ENCODE measurements at places on chromosomes 12 and 14.
A peak's percentile ranks its signal among the peaks of the same experiment; 100 is the strongest.

DNA sequence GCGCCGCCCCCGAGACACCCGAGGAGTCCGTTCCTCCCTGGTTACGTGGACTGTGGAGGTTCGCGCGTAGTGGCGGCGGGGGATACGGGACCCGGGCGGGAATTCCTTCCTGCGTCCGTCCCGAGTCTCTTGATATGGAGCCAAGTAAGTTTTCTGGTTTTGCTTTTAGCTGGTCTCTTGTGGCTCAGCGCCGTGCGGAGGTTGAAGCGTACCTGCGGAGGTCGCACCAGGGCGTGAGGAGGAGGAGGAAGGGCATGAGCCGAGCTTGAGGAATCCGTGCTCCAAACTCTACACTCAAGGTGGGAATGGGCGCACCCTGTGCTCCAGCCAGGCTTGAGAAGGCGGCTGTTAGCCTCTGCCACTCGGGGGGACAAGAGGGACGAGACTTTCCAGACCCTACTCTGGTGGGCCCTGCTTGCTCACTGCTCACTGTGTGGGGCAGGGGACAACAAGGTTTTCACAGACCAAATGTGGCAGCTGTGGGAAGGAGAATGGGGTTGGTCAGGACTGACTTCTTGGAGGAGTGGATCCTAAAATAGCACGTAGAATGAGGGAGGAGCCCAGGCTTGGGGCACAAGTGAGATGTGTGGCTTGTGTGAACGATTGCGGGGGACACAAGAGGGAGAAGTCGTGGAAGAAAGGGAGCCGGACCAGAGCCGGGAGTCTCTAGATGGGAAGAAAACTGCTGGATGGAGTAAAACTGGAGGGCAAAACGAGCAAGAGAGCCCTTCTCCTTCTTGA, 577 bp downstream of the ATG101 start:
- no peak for DNase-seq

GRCh38 chr12:75155962-75156361, 53.7 kb downstream of the KCNC2 start:
- DNase-seq: no peak

DNA sequence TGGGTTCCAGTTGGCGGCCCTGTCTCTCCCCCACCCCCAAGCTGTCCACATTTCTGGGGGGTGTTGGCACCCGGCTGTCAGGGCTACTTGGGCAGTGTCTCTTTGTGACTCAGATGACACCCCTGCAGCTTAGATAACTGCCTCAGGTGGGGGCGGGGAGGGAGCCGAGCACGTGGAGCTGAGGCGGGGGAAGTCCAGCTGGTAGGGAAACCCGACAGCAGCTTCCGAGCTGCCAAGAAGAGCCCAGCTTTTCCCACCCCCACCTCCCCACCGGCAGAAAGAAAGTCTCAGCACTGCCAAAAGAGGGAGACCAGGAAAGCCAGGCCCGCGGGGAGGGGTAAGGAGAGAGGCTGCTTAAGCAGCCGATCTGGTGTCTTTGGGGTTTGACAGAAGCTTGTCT, 1.4 kb downstream of the LRTM2 start:
- DNase-seq: no peak

DNA sequence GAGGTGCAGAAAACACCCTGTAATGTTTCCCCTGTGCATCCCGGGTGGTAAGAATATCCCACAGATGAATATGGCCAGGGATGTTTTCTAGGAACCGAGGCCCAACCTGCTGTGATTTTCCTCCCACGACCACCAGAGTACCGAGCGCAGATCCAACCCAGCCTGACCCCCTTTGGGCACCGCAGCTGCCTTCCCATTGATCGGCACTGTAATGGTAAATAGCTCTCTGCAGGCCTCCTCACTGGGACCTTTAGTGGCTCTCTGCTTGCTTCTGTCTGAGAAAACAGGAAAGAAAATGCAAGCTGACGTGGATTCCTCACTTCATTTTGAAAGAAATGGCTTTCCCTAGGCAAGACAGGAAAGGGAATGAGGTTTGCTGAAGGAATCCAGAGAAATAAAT, 2.4 kb upstream of the RAB15 start:
- DNase-seq: no peak

DNA sequence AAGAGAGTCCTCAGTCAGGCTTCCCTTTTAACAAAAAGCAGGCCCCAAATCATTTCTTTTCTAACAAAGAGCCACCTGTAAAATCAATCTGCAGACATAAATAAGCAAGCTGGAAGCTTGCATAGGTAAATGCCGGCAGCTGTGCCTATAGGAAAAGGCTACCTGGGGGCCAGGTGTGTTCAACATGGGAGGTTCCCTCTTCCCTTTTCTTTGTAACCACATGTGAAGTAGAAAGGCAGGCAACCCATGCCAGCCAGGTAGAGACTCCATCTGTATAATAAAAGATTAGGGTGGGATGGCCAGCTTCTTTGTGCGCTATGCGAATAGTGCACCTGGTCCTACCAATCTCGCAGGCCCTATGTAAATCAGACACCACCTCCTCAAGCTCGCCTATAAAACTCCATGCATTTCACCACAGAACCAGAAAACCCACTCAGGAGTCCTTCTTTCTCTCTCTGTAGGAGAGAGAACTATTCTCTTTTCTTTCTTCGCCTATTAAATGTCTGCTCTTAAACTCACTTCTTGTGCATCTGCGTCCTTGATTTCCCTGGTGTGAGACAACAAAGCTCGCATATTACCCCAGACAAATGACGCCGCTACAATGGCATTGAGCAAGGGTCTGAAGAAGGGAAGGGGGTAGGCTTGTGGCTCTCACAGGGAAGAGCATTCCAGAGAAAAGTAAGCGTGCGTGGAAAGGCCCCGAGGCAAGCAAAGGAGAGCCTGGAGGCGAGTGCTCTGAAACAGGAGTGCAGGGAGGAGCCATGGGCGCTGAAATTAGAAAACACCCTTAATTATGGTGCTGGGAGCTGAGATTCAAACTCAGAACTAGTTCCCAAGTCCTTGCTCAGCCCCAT, 67.2 kb downstream of the TTC9 start:
- no peak for DNase-seq

- no peak for DNase-seq
Measured at GRCh38 chr12:108793756-108794441, 62.6 kb upstream of the CORO1C start.

- DNase-seq: peak; percentile 8
Measured at GRCh38 chr14:79833781-79834180, 377.5 kb downstream of the DIO2 start.

DNA sequence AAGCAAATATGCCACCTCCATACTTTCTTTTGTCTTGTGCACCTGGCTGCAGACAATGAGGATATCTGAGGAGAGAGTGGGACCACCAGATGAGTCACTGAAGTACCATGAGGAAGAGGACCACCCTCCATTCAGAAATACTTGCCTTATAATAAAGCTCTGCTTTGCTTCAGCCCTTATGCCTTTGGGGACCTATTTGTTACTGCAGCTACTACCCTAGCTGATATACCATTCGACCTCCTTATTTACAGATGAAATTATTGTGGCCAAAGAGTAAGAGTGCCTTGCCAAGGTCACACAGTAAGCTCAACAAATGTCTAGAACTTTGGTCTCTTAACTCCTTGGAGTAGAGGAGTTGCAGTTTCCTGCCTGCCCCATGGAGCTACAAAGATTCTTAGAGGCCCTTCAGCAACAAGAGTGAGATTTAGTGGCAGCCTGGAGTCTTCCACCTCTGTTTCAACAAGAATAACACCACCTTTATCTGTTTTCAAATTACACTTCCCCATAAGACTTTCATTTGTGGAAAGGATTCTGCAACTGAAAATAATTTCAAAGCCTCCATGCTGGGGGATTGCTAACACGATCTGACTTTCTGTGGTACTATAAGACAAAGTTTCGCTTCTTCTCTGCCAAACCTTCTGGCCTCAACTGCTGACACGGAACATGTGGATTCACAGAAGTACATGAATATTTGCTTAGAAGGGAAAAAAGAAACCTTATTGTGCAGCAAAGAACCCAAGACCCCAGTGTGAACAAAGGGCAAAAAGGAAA, 3.6 kb downstream of the CMKLR1 start:
- no peak for DNase-seq

DNA sequence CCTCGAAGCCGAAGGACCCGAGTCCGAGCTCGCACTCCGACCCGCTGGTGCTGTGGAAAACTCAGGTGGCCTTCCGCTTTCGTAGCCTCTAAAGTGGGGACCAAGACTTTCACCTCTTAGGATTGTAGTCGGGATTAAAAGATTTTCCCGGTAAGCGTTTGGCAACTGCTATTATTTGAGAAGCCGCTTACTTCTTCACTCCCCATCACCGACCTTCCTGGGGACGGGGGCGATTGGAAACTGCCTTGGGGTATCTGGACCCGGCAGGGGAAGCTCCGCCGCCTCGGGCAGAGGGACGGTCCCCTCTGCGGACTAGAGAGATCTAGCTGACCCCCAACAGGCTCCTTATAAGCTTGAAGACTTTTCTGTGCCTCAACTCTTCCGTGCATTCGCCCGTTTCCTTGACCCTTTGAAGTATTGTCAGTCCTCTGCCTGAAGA, 659 bp downstream of the TRAFD1 start:
- no peak for DNase-seq

GRCh38 chr12:13099066-13099843, 4.2 kb downstream of the GSG1 start:
- no peak for DNase-seq

GRCh38 chr12:7712841-7713442, 1.7 kb downstream of the DPPA3 start:
- DNase-seq: no peak

DNA sequence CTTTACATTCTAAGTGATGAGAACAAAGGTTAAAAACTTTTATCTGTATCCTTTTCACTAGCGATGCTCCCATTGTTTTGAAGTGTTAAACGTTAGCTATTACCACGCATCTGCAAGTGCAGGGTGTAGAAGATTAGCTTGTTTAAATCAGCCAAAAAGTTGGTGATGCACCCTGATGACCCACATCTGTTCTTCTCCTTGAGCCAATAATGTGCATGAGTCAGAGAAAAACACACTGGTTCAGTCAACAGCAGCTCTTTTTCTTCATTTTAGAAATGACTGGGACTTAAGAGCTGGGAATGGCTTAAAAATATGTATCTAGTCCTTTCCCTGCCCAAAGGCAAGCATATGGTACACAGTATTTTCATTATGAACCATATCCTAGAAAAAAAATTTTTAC, 323.5 kb upstream of the PDE3A start:
- DNase-seq: peak; percentile 39

DNA sequence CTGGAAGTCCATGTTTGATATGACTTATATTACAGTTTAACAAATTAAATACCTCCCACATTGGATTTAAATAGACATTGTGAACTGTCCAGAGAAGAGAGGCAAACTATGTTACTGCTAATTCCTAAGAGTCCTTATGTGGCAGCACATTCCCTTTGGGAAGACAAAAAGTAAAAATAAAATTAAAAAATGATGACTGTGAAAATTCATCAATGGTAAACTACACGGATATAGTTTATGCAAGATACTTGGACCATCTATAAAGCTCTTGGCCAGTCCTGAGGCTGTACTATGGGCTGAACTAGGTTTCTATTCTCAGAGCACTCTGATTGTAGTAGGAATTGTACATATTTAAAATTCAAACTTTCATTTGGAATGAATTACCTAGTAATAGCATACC, 206.4 kb downstream of the LRRK2 start:
- DNase-seq: no peak

GRCh38 chr14:93430315-93431035, at the start of gene UNC79:
UNC79 (plus strand) TSS chr14:93430939; CDS start chr14:93431030, 91 bp downstream.
- DNase-seq: no peak

DNA sequence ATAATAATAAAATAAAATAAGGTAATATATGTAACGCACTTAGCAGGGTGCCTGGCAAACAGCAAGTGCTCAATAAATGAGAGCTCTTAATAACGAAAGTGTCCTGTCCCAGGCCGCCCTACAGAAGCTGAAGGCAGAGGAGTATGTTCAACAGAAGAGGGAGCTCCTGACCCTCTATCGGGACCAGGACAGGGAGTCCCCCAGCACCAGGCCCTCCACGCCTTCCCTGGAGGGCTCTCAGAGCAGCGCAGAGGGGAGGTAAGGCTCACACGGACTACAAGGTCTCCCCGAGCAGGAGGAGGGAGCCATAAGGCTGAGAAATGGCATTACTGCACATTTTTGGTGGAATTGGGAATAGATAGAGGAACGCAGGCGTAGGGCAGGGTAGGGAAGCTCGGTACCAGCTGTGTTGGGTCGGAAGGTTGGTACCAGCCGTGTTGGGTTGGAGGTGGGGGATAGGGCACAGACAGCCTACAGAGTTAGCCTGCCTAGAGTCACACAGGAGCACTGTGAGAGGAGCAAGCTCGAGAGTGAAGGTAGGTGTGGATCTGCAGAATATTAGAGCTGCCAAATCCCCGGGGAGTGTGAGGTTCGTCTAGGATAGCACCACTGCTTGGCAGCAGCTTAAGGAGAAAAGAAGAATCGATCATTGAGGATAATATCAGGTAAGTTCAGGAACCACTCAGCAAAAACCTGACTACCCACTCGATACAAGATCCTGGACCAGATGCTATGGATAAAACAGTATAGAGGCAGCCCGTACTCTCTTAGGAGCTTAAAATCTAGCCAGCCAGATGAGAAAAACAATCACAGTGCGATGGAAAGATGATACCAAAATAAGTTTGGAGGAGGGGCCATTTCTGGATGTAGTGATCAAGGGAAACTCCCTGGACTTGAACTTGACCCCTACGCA, 15.3 kb downstream of the TNFRSF1A start:
- peak; percentile 52 for DNase-seq

GRCh38 chr14:35374263-35374712, 30.3 kb downstream of the NFKBIA start:
- peak; percentile 98 for DNase-seq

- DNase-seq: no peak
Measured at GRCh38 chr12:53152390-53152789, 28.1 kb upstream of the ZNF740 start.

GRCh38 chr12:72547573-72547972, 275.4 kb downstream of the TRHDE start:
- DNase-seq: peak; percentile 72

DNA sequence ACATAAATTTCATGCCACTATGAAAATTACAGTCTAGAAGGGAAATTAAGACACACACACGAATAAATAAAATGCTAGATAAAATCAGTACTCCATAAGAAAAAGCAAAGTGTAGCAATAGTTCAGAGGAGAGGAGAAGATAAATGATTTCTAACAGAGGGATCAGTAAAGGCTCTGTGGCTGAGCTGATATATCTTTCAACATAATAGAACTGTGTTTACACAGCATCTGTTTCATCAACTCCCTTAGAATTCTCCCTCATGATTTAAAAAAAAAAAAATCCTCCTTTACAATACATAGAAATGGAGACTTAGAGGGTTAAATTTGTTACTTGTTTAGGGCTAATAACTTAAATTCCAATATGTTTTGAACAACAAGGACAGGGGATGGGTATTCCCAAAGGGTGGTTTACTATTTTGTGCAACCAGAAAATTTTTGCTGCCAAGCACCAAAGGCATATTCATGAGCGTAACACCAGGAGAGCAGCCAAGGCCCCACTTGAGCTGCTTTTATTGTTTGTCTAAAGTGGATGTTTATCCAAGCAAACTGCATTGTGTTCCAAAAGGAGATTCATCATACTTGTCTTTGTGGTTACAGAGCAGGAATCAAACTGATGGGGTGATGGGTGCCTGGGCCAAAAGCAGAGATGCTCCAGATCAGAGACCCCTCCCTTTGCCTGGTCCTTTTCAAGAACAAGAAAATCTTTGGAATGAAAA, 162.7 kb downstream of the BMP4 start:
- DNase-seq: no peak

GRCh38 chr12:33054371-33054770, 157.8 kb upstream of the PKP2 start:
- no peak for DNase-seq

GRCh38 chr14:33668066-33668465, 282.8 kb downstream of the EGLN3 start:
- peak; percentile 11 for DNase-seq

- no peak for DNase-seq
Measured at GRCh38 chr14:105852378-105853088, 326.1 kb downstream of the TMEM121 start.

- peak; percentile 74 for DNase-seq
Measured at GRCh38 chr12:28374556-28374955, 184.3 kb downstream of the CCDC91 start.

All from IMR-90 (cell line).